Activated CD8-positive, alpha-beta memory T cell treated with anti-CD3 and anti-CD28 coated beads for 1 hour (primary cell): ENCODE measurements at places on chromosomes 16 and 17.

DNA sequence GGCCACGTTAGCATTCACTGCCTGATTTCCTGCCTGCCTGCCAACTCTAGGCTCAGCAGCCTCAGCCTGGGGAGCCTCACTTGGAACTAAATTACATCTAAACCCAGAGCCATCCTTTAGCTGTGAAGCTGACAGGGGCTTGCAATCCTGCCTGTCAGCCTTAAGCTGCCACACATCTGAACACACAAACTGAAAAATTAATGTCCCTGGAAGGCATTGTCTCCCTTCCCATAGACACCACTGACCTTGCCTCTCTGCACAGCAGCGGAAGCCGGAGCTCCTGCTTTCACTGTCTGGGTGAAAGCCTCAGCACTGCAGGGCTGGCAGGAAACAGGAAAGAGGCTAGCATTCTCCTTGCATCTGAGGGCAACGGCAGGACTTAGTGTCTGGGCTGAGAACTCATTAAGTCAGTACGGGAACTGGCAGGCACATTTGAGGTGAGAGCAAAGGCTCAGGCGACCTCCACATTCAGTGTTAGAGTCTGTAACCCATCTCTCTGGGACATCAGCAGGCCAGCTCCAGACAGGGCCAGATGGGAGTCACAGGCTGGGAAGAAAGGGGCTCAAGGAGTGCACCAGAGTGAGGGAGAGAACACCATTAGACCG, 452.4 kb upstream of the C16orf82 start:
- DNase-seq, result no peak

DNA sequence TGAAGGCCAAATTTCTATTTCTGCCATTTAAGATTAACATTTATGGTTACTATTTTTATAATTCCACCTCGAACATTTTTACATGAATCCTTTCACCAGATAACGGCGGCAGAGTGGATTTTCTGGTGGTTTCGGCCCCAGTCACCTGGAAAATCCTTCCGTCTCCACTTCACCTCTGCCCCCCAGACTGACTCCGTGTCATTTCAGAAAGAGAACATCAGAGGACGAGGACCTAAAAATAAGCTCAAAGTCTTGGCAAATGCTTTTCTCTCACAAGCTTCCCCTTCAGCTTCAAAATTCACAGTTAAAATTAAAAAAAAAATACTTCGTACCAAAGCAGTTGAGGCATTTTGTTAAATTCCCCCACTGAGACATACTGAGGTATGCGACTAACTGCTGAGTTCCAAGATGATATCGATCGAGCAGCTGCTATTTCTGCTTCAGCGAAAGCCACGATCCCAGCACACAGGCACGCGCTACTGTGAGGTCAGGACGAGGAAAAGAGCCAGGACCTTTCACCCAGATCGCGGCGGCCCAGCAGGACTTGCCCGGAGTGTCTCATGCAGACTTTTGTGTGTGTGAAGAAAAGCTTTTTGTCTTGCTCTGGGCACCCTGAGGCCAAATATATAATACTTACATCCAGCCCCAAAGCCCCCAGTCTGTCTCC, 36.8 kb downstream of the ASPA start:
- DNase-seq, result no peak

DNA sequence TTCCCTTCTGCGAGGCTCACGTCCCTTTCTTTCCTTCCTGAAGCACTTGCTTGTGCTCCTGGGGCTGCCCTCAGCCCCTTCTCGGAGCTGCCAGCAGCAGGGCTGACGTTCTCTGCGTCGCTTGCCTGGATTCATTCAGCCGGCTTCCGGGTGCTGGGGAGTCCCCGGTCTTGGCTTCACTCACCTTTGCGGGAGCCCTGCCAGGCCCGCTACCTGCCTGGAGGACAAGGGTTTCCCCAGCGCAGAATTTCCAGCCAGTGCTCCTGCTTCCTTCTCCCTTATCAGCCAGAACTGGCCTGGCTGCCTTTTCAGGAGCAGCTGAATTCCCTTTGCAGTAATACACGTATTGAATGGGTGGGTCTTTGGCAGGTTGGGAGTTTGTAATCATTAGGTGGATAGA, 22.1 kb upstream of the IL17C start:
- no peak for DNase-seq

DNA sequence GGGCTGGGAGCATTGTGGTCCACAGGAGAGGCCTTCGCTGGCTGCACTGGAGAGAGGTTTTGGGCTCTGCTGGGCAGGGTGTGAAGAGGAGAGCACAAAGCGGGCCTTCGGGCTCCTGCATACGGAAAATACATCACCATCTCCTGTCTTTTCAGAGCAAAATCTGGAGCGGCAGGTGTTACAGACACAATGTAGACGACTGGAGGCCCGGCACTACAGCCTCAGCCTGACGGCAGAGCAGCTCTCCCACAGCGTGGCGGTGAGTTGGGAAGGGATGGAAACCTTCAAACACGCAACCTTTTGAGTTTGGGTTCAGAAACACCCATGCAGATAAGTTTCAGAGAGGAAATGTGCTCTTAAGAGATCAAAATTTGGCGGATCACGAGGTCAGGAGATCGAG, 17.9 kb downstream of the GINS2 start:
- DNase-seq, result no peak

DNA sequence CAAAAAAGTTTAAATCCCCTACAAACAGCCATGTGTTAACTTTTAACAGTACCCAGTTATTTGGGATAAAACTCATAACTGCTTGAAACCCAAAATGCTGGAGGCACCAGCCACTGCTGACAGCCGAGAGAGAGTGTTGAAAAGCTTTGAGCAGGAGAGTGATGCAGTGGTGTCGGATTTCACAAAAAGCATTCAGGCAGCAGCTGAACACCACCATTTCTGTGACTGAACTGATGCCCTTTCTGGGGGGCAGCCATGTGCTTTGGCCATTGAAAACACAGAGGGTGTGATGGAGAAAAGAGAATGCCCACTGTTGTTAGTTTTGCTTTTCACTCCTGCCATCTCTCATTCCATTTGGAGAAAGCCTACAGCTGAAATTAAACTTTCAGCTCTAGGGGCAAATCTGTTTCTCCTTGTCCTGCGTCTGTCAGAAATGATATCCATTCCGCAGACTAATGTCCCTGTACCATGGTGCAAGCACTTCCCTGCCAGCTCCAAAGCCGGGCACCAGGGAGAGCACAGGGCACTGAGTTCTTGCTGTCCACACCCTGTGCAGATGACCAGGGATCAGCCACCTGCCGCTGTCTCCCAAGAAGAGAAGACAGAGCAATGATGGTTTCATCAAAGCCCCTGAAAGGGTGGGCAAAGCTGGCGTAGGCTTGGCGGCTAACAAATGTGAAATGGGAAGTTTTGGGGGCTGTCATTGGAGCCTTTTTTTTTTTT, 16.6 kb upstream of the MLYCD start:
- DNase-seq, result no peak

GRCh38 chr17:40317345-40317873, 8.4 kb downstream of the RARA start:
- DNase-seq, result no peak

GRCh38 chr17:76353004-76353598, 615 bp downstream of the PRPSAP1 start:
- no peak for DNase-seq

DNA sequence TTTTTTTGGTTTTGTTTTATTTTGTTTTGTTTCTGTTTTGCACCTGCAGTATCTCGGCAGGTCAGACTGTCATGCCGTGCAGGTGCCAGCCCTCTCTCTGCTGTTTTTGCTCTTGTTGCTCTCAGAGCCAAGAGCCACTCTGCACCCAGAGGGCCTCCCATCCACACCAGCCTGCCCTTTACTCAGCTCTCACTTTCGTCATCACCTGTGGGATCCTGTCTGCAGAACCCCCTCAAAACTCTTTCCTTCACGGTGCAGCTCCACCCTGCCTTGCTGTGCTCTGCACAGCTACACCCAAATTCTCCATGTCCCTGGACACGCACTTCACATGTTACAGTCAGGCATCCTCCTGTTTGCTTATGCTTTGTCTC, 2.6 kb downstream of the AOC3 start:
- DNase-seq, result no peak

- no peak for DNase-seq
Measured at GRCh38 chr17:79223471-79223870, 148.8 kb downstream of the ENGASE start.

DNA sequence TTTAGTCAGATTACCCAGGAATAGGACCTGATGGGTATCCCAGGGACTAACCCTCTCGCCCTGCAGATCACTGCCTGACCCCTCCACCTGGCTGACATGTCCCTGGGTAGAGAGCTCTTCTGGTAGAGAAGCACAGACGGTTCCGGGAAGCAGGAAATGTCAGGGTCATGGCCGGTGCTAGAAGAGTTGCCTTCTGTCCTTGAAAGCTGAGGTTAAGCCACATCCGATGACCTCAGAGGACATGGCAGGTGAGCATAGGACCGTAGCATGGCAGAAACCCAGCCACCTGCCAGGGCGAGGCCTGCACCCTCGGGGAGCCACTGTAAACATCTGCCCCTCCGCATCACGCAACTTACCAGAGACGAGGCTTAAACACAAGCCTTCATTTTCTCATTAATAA, 483.7 kb downstream of the SOX9 start:
- DNase-seq, result no peak

- no peak for DNase-seq
Measured at GRCh38 chr17:51860954-51861561, 297.5 kb downstream of the CA10 start.

DNA sequence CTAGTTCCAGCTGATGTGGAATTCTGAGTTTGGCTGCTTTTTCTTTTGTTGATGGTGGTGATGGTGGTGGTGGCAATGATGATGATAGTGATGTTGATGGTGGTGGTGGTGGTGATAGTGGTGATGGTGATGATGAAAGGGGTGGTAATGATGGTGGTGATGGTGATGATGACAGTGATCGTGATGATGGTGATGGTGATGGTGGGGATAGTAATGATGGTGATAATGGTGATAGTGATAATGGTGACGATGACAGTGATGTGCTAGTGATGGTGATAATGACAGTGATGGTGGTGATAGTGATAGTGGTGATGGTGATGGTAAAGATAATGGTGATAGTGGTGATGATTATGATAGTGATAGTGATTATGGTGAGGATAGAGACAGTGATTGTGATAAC, 61.5 kb downstream of the BMERB1 start:
- no peak for DNase-seq

DNA sequence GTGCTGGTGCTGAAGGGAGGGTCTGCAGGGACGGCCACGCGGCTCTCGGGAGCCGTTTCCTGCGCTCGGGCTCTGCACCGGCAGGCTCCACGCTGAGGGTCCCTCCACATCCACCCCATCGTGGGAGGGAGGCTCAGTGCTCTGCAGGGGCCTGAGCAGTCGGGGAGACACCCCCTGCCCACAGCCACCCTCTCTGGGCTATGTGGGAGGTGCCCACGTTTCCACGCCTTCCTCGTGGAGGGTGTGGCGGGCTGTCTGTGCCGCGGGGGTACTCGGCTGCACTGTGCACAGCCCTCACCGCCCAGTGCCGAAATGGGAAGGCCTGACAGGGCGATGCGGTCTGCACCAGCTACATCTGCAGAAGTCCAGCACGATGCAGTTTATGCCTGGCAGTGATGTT, 25.5 kb upstream of the ZNF750 start:
- DNase-seq, result no peak

DNA sequence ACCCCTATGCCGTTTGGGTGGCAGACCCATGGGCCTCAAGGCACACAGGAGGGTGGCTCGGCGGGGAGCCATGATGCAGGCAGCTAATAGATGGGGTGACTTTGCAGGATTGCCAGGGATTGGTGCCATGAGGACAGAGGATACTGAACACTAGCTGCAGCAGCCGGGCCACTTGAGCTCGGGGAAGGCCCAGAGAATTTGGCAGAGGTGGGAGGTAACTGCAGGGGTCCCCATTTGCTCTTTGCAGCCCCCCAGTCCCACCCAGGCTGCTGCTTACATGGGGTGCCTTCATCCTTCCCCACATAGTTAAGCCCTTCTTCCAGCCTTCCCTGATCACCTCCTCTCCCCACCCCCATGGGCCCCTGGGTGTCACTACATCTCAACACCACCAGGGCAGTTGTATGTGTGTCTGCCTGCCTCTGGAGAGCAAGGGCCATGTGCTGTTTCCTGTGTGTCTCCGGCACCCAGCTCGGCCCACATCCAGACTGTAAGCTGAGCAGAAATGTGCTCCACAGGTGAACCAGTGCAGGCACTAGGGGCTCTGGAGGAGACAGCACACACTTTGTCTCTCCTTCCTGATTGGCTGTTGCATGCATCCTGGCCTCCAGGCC, 52.0 kb downstream of the SREBF1 start:
- no peak for DNase-seq

- DNase-seq, result no peak
Measured at GRCh38 chr16:66588981-66589713, 9.9 kb downstream of the CMTM2 start.

GRCh38 chr17:74777901-74778515, 1.9 kb upstream of the NAT9 start:
- DNase-seq, result no peak

DNA sequence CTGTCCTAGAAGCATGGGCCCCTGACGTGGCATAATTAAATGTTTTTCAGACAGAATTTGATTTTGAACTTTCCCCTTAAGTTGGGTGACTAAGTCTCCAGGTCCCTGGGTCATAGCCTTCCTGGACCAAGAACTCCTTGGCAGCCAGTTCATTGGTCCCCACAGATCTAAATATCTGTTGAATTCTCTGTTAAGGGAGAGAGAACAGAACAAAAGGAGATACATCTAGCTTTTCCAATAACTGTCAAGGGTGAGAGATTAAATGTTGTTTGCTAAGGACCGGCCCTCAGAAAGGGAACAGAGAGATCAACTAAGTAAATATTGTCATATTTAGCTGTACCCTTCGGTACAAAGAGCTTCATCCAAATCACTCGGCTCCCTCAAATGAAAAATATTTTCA, 78.2 kb upstream of the NOL11 start:
- DNase-seq, result no peak

DNA sequence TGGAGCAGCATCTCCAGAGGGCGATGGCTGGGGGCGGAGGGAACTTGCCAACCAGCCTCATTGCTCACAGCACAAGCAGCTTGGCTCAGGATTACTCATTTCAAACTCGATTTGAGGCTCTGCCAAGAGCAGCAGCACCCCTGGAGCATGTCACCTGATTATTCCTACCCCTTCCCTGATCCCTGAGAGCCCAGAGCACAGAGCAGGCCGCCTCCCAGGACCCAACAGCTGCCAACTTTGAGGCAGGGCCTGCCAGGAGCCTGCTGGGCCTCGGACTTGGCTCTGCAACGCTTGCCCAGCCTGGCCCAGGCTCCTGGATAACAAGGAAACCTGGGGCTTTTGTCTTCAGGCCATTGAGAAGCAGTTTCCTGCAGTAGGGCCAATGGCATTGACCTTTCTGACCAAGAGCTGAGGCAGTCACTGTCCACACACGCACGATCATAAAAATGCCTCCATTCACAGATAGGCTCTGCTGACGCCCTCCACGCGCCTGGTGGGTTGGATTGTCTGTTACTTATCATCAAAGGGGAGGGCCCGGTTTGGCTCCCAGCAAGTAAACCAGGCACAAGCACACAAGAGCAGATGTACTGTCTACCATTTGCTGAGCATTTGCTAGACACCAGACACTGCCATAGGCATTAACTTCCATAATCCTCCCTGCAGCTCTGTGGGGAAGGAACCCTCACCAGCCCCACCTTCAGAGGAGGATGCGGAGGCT, 406.6 kb upstream of the EEF2KMT start:
- DNase-seq, result no peak

- no peak for DNase-seq
Measured at GRCh38 chr16:56631832-56632155, 665 bp upstream of the MT1M start.

- DNase-seq, result no peak
Measured at GRCh38 chr16:2370721-2371120, 30.2 kb upstream of the ABCA3 start.
